ENCODE measurements at places on chromosomes 11 and 22. TPM values are rescaled to one million over a fixed set of nuclear protein-coding genes. Genes with fewer than 3 reads are reported as not detected.

DNA sequence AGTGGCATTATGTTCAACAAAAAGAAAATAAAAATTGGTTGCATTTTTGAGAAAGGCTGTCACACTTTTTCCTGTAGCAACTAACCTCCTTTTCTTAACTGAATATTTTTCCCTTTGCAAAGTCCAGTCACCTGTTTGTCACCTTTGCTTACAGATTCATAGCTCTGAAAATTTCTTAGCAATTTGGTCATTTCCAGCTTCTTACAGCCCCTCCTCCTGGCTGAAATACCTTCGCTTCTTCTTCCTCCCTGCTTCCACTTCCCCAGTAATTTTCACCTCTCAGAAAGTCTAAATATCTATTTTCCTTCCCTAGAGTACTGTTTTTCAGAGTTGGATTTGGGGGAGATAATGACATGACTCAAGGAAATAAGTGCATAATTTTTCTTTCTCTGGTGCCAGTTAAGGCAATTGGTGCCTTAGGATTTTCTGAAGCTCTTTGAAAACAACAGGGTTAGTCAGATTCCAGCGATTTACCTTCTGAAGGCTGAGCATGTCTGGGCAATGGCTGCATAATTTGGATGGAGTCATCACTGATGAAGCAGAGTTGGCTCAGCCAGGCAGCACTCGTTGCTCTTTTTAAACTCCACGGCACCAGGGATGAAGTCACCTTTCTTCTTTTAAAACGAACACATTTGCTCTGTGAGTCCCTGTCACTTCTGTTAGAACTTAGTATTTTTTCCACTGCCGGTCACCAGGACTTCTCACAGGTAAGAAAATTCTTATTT, 62.1 kb upstream of the AMOTL1 start:
- no peaks in the 10 kb centered on the region for H3K27me3 ChIP-seq
- H3K27ac ChIP-seq, result no peak overlapping the region
- no peaks in the 10 kb centered on the region for H3K36me3 ChIP-seq
- no peak overlapping the region for H3K4me3 ChIP-seq

GRCh38 chr11:110519796-110520195, 90.0 kb downstream of the FDX1 start:
- no peak overlapping the region for H3K27ac ChIP-seq
- peaks cover 4% of the 10 kb centered on the region for H3K27me3 ChIP-seq
- H3K36me3 ChIP-seq, result no peaks in the 10 kb centered on the region
- no peak overlapping the region for H3K4me3 ChIP-seq
- no peaks in the 10 kb centered on the region for H3K4me1 ChIP-seq
- no peak for DNase-seq

DNA sequence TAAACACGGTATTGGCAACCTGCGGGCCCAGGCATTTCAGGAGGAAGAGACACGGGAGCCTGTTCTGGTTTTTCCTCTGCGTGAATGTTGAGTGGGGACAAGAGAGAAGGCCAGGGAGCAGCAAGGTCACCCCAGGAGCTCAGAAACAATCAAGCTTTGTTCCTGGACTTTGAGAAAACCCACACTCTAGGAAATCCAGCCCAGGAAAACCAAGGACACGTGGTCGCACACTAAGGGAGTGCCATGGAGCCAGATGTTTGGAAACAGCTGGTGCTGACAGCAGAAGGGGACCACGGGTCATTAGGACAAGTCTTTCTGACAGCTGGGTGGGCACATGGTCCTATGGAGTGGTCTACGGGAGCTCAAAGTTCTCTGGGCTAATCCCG, 44.1 kb downstream of the MYH9 start:
- H3K36me3 ChIP-seq, result peaks cover 65% of the 10 kb centered on the region
- no peaks in the 10 kb centered on the region for H3K4me1 ChIP-seq
- H3K27me3 ChIP-seq, result no peaks in the 10 kb centered on the region
- H3K4me3 ChIP-seq, result no peak overlapping the region

- no peaks in the 10 kb centered on the region for H3K27me3 ChIP-seq
- no peak for DNase-seq
Measured at GRCh38 chr22:44162960-44163359, 17.8 kb upstream of the PARVG start.

- no peak overlapping the region for H3K27ac ChIP-seq
- no peaks in the 10 kb centered on the region for H3K4me1 ChIP-seq
- no peak for DNase-seq
- H3K4me3 ChIP-seq, result no peak overlapping the region
Measured at GRCh38 chr11:70643642-70644041, 245.3 kb downstream of the CTTN start.

The LMO2 gene
- 87.3 TPM for total RNA-seq

GRCh38 chr22:32545801-32546200, 71.2 kb downstream of the FBXO7 start:
- no peaks in the 10 kb centered on the region for H3K27me3 ChIP-seq
- no peak overlapping the region for H3K4me3 ChIP-seq
- no peak for DNase-seq
- no peak overlapping the region for H3K27ac ChIP-seq

DNA sequence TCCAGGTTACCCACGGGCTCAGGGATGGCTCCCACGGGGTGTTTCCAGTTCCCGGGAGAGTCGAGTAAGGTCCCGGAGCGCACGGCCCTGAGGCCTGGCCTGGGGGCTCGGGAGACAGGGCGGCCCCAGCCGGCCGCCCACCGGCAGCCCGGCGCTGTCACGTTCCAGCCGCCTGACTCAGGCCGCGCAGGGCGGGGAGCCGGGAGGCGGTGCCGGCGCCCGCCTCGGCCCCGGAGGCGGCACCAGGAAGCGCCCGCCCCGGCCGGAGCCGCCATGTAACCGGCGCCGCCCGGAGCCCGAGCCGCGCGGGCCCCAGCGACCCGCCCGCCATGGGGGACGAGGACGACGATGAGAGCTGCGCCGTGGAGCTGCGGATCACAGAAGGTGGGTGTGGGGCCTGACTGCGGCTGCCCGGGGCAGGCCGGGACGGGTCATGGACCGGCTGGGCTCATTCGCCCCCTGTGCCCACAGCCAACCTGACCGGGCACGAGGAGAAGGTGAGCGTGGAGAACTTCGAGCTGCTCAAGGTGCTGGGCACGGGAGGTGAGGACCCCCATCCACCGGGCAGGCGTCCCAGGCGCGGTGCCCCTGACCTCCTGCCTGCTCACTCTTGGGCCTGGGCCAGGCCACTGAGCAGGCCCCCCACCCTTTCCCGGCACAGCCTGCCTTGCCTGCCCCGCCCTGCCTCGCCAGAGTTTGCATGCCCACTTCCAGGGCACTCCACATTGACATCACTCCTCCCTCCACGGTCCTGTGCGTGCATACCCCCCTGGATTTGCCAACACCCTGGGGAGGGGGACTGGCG, at the start of gene RPS6KA4:
TSS of gene RPS6KA4 (plus strand) at position 256 of the 805 bp plus-strand sequence. CDS start at position 330, 74 bp downstream.
- peaks cover 62% of the 10 kb centered on the region for H3K4me1 ChIP-seq
- H3K27me3 ChIP-seq, result no peaks in the 10 kb centered on the region
- peak; percentile 92 for DNase-seq
- H3K27ac ChIP-seq, result peak within 1 kb of the TSS; percentile 91
- H3K4me3 ChIP-seq, result peak within 1 kb of the TSS; percentile 81

- no peaks in the 10 kb centered on the region for H3K36me3 ChIP-seq
- no peak for DNase-seq
- no peak overlapping the region for H3K27ac ChIP-seq
- H3K4me1 ChIP-seq, result peaks cover 9% of the 10 kb centered on the region
- H3K4me3 ChIP-seq, result no peak overlapping the region
Measured at GRCh38 chr11:60764879-60765278, 8.2 kb downstream of the MS4A15 start.

DNA sequence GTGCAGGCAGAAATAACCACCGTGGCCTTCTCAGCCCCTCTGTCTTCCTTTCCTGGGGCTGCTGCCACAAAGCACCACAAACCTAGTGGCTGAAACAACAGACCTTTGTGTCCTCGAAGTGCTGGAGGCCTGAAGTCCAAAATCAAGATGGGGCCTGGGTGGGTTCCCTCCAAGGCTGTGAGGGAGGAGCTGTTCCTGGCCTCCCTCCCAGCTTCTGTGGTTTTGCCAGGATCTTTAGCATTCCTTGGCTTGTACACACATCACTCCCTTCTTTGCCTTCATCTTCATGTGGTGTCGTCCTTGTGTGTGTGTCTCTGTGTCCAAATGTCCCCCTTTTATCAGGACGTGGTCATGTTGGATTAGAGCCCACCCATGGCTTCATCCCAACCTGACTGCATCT, 29.0 kb upstream of the PARVG start:
- no peak overlapping the region for H3K27ac ChIP-seq
- no peak for DNase-seq
- peaks cover 1% of the 10 kb centered on the region for H3K4me1 ChIP-seq

The CCDC188 gene
- total RNA-seq, result not detected

Data from K562 (cell line).